A549 treated with AZD2906 at 1 μM for 4 hours (cell line): ENCODE measurements at places on chromosomes 4 and X. TPM values are rescaled to one million over a fixed set of nuclear protein-coding genes. Genes with fewer than 3 reads are reported as not detected.

The SGMS2 gene
- total RNA-seq: 19.8 to 28.5 TPM (median 27.1 TPM) in 5 replicates

The MAP7D2 gene
- 5.2 to 7.1 TPM (median 5.7 TPM) in 5 replicates for total RNA-seq

The IL15 gene
- 12.3 to 15.6 TPM (median 13.9 TPM) in 5 replicates for total RNA-seq

The RS1 gene
- total RNA-seq: not detected in 5 replicates

The PPBP gene
- 0.13 to 0.22 TPM in 2 of 5 replicates, not detected in the others for total RNA-seq

The ANXA3 gene
- total RNA-seq: 56.8 to 74.7 TPM (median 61.8 TPM) in 5 replicates

The SPIN2A gene
- 0.09 to 0.15 TPM (median 0.11 TPM) in 5 replicates for total RNA-seq

The MMRN1 gene
- total RNA-seq: not detected in 5 replicates

The MAGEA4 gene
- total RNA-seq: not detected in 5 replicates

The SMR3B gene
- total RNA-seq: not detected in 5 replicates

The UGT2B11 gene
- 0.09 to 0.15 TPM (median 0.10 TPM) in 5 replicates for total RNA-seq

The LGI2 gene
- total RNA-seq: 0.07 to 0.14 TPM (median 0.10 TPM) in 5 replicates

The EVC gene
- total RNA-seq: 8.0 to 10.5 TPM (median 9.3 TPM) in 5 replicates

The GPC4 gene
- total RNA-seq: 0.01 to 0.05 TPM (median 0.04 TPM) in 5 replicates

The BEX1 gene
- not detected in 5 replicates for total RNA-seq

The CPZ gene
- total RNA-seq: 0.08 to 0.30 TPM (median 0.24 TPM) in 5 replicates

The TCEAL5 gene
- not detected in 5 replicates for total RNA-seq

The SLITRK4 gene
- not detected in 5 replicates for total RNA-seq

The SPANXA2 gene
- total RNA-seq: 0.17 to 0.24 TPM in 2 of 5 replicates, not detected in the others

The H2BW2 gene
- total RNA-seq: not detected in 5 replicates

The SAGE1 gene
- 0.02 to 0.03 TPM (median 0.03 TPM) in 4 of 5 replicates, not detected in the other for total RNA-seq

The USP51 gene
- 0.35 to 0.66 TPM (median 0.37 TPM) in 5 replicates for total RNA-seq

The CLNK gene
- total RNA-seq: not detected in 5 replicates

The IL1RAPL1 gene
- not detected in 5 replicates for total RNA-seq

The SMARCA5 gene
- total RNA-seq: 16.8 to 27.1 TPM (median 19.3 TPM) in 5 replicates

The FAM47E gene
- 0.10 to 0.21 TPM (median 0.15 TPM) in 5 replicates for total RNA-seq

The TMEM255A gene
- 0.34 to 0.54 TPM (median 0.50 TPM) in 5 replicates for total RNA-seq

The NOX1 gene
- total RNA-seq: 0.06 to 0.18 TPM (median 0.10 TPM) in 3 of 5 replicates, not detected in the others

The FANCB gene
- 2.3 to 3.6 TPM (median 2.7 TPM) in 5 replicates for total RNA-seq

The MAGEA9B gene
- total RNA-seq: 0.06 TPM in 1 of 5 replicates, not detected in the others

The GPRASP1 gene
- total RNA-seq: 0.24 to 0.30 TPM (median 0.25 TPM) in 5 replicates

The CFI gene
- 0.55 to 0.95 TPM (median 0.84 TPM) in 5 replicates for total RNA-seq

The SYNPO2 gene
- 0.56 to 0.98 TPM (median 0.94 TPM) in 5 replicates for total RNA-seq

The CT47B1 gene
- total RNA-seq: not detected in 5 replicates

The ZXDA gene
- 1.7 to 1.9 TPM (median 1.8 TPM) in 5 replicates for total RNA-seq

The TLR8 gene
- total RNA-seq: not detected in 5 replicates
